Peyer's patch (tissue), 4 donors: ENCODE measurements at places on chromosomes 2 and 18. TPM values are rescaled to one million over a fixed set of nuclear protein-coding genes. Genes with fewer than 3 reads are reported as not detected.

DNA sequence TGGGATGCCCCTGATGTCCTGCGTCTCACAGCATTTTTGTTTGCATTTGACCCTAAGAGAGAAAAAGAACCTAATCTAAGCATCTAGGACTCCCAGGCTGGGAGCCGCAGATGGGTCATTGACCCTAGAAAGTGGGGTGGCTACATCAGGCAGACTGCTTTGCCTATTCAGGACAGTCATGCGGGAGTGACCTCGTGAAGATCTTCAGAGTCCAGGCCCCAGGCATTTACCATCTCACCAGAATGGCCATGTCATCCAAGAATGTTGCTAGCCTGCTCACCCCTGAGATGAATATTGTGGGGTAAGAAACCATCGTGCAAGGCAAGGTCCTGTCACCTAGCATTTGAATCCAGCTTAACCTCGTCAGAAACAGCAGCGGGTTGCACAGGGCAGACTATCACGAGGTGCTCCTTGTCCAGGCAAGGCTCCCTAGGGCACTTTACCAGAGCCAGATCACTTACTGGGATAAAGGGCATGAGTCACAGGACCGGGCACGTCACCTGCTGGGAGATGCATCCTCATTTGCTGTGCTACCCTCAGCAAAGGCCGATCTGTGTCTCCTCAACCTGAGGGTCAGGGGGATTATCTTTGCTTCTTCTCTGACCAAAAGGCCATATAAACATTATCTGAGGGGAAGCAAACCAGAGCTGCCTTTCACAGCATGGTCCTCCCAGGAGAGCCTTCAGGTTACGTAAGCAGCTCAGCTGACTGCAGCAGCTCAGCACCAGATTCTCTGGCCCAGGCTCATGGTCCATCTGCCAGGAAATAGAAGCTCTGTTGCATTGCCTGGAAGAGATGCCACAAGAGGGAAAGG lies 162.3 kb downstream of the ACKR3 start:
- no peak overlapping the region for H3K4me3 ChIP-seq
- no peaks in the 10 kb centered on the region for H3K4me1 ChIP-seq
- DNase-seq = no peak
- no peaks in the 10 kb centered on the region for H3K36me3 ChIP-seq
- no peak overlapping the region for H3K27ac ChIP-seq

The FTCDNL1 gene
- 1.4 TPM for total RNA-seq

DNA sequence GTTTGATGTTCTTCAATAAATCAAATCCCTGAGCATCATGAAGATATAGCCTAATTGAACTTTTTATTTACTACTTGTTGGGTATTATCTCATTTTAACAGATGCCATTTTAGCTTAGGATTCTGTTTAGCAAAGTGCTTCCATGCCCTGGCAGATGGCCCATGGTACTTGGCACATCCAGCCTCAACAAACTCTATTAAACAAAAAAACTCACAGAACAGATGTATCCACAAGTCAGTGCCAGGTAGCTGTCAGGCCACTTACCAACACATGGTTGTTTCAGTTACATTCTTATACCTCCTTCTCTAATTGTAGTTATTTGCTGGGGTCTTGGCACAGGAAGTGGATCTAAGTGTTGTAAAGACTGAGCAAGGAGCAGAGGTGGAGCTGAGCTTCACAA lies 29.6 kb downstream of the GAD1 start:
- H3K27ac ChIP-seq = no peak overlapping the region
- no peak overlapping the region for H3K4me3 ChIP-seq
- no peaks in the 10 kb centered on the region for H3K4me1 ChIP-seq
- H3K27me3 ChIP-seq = no peaks in the 10 kb centered on the region
- no peak for DNase-seq
- no peaks in the 10 kb centered on the region for H3K36me3 ChIP-seq

DNA sequence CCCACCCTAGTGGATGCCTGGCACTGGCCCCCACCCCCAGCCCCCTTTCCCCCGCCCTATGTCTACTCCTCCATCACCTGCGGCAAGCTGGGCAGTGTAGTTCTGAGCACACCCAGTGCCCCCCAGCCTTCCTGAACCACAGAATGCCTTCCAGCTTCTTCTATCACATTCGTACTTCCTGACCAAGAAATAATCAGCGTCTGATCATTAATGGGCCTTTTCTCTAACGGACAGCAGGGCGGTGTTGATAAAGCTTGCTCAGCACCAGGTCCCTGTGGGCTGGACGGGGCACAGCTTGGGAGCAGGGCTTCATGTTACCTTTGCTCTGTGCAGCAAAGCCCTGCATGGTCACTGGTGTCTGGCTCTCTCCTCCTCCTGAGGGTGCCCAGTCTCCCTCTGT lies 15.4 kb downstream of the UXS1 start:
- H3K27ac ChIP-seq = no peak overlapping the region
- no peak for DNase-seq
- H3K27me3 ChIP-seq = no peaks in the 10 kb centered on the region
- H3K36me3 ChIP-seq = no peaks in the 10 kb centered on the region
- no peak overlapping the region for H3K4me3 ChIP-seq
- no peaks in the 10 kb centered on the region for H3K4me1 ChIP-seq

DNA sequence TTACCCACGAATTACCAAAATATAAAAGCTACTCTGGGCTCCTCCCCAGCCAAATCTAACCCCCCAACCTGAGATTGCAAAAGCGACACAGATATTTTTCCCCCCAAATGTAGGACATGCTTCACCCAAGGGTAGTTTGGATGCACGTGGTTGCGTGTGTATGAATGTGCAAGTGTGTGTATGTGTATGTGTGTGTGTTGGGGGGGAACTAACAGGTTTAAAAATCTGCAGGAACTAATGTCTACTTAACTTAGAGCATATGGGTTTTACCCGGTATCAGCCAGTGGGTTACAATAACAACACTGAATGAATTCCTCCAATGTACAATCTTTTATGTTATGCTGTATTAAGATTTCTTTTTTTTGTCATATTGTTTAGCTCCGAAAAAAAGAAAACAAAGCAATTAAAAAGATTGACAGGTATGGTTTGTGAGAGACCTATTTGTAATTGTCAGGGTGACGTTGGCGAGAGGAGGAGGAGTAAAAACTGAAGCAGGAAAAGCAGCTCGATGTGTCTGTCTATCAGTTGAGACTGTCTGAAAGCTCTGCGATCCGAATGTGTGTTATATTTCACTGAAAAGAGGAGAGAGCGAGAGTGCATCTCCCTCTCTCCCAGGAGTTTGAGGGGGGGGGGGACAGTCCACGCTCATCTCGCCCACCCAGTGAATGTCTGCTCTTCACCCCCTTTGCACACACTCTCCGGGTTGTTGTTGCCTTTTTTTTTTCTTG lies at the start of gene TSHZ1:
TSHZ1 (plus strand) TSS at position 524 of the 728 bp plus-strand sequence. CDS start 1,080 bp downstream, outside the sequence.
- no peaks in the 10 kb centered on the region for H3K36me3 ChIP-seq
- DNase-seq = peak; percentile 78
- H3K4me3 ChIP-seq = peak within 1 kb of the TSS; percentile 96
- peak within 1 kb of the TSS; percentile 94 for H3K27ac ChIP-seq
- no peaks in the 10 kb centered on the region for H3K27me3 ChIP-seq

GRCh38 chr2:237752761-237753165 lies 45.8 kb upstream of the RBM44 start:
- H3K27me3 ChIP-seq = no peaks in the 10 kb centered on the region
- no peak overlapping the region for H3K4me3 ChIP-seq
- H3K27ac ChIP-seq = no peak overlapping the region
- peaks cover 89% of the 10 kb centered on the region for H3K36me3 ChIP-seq

DNA sequence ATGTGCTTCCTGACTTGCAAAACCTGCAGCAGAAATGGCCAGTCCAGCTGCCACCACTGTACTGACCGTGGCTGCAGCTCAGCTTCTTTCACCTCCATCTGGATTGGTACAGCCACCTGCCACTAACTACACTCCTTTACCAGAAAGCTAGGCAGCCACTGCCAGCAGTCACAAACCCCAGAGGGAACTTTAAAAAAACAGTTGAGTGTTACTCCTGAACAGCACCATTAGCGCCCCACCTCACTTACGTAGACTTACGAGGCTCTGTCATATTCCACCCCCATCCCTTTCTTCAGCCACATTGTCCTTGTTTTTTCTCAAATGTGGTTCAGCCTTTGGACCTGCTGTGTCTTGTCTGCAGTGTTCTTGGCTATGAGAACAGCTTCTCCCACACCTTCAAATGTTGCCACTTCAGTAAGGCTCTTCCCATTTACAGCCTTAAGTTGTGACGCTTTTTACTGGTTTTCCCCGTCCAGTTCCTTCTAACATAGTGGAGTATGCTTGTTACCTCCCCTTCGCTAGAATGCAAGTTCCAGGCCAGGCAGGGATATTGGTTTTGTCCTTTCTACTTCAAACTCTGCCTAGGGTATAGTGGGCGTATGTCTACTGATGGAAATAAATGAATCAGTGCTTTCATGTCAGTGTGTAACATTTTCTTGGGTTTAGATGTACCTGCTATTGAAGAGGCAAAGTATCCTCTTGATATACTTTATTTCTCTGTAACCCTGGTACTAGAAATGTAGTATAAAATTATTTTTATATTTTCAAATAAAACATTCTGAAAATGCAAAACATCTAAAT lies 17.0 kb downstream of the HNRNPA3 start:
- H3K27me3 ChIP-seq = no peaks in the 10 kb centered on the region
- H3K27ac ChIP-seq = no peak overlapping the region
- no peaks in the 10 kb centered on the region for H3K4me1 ChIP-seq
- no peaks in the 10 kb centered on the region for H3K36me3 ChIP-seq

- H3K27ac ChIP-seq = peak overlapping the region; percentile 32
- H3K36me3 ChIP-seq = no peaks in the 10 kb centered on the region
- no peaks in the 10 kb centered on the region for H3K27me3 ChIP-seq
Observed at GRCh38 chr18:13562494-13563029, 163.8 kb downstream of the FAM210A start.

The FBXO48 gene
- 1.6 TPM for total RNA-seq

DNA sequence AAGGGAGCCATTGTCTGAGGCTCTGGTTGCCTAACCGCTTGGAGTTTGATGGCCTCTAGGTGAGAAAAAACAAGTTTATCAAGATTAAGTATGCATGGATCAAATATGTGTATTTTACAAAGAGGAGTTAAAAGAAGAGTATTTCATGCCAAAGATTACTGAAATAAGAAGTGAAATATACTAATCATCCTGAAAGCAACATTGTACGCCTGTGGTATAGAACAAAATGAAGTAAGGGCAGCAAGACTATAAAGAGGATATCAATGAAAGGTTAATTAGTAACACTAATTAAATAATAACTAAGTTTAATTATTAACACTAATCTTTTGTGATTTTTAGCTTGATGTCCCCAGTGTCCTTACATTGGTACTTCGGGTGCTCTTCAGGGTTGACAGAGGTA lies 276.7 kb downstream of the CALCRL start:
- H3K27ac ChIP-seq = no peak overlapping the region
- H3K27me3 ChIP-seq = no peaks in the 10 kb centered on the region
- H3K36me3 ChIP-seq = no peaks in the 10 kb centered on the region
- no peaks in the 10 kb centered on the region for H3K4me1 ChIP-seq

DNA sequence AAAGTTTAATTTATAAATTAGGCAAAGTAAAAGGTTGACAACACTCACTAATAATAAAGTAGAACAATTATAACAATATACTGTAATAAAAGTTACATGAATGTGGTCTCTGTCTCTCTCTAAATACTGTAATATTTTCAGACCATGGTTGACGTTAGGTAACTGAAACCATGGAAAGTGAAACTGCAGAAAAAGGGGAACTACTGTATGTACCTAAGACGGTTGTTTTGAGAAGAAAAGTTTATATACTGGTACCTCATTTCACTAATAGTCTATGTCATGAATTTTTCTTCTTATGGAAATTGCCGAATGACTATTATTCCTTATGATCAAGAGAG lies 166.7 kb upstream of the ZNF521 start:
- H3K27ac ChIP-seq = no peak overlapping the region
- no peaks in the 10 kb centered on the region for H3K27me3 ChIP-seq
- DNase-seq = no peak
- H3K4me1 ChIP-seq = no peaks in the 10 kb centered on the region
- no peak overlapping the region for H3K4me3 ChIP-seq
- no peaks in the 10 kb centered on the region for H3K36me3 ChIP-seq

The HOXD9 gene
- not detected for total RNA-seq

GRCh38 chr2:200319548-200320337 lies 13.2 kb downstream of the SPATS2L start:
- H3K27ac ChIP-seq = no peak overlapping the region
- H3K4me3 ChIP-seq = no peak overlapping the region
- no peak for DNase-seq
- H3K4me1 ChIP-seq = no peaks in the 10 kb centered on the region
- H3K27me3 ChIP-seq = no peaks in the 10 kb centered on the region

GRCh38 chr2:178177066-178177679 lies 17.1 kb upstream of the OSBPL6 start:
- H3K4me3 ChIP-seq = no peak overlapping the region
- H3K4me1 ChIP-seq = no peaks in the 10 kb centered on the region
- H3K27ac ChIP-seq = no peak overlapping the region

GRCh38 chr2:177551989-177552421 lies 159.4 kb downstream of the AGPS start:
- H3K4me1 ChIP-seq = no peaks in the 10 kb centered on the region
- no peaks in the 10 kb centered on the region for H3K27me3 ChIP-seq
- no peaks in the 10 kb centered on the region for H3K36me3 ChIP-seq
- peak; percentile 19 for DNase-seq
- peak overlapping the region; percentile 88 for H3K27ac ChIP-seq
- H3K4me3 ChIP-seq = peak overlapping the region; percentile 81

The IL1R1 gene
- total RNA-seq = 20.0 TPM

- peaks cover 2% of the 10 kb centered on the region for H3K4me1 ChIP-seq
- no peak overlapping the region for H3K27ac ChIP-seq
- H3K36me3 ChIP-seq = no peaks in the 10 kb centered on the region
Observed at GRCh38 chr18:3611313-3612090, 161.5 kb downstream of the TGIF1 start.

GRCh38 chr2:105747254-105747894 lies 2.7 kb downstream of the NCK2 start:
- DNase-seq = no peak
- H3K27ac ChIP-seq = peak overlapping the region; percentile 95

The LIPT1 gene
- 6.1 TPM for total RNA-seq

The ANKRD62 gene
- not detected for total RNA-seq

GRCh38 chr18:53443336-53443735 lies 781.1 kb downstream of the MBD2 start:
- no peak overlapping the region for H3K4me3 ChIP-seq
- H3K4me1 ChIP-seq = no peaks in the 10 kb centered on the region
- H3K27me3 ChIP-seq = no peaks in the 10 kb centered on the region
- no peaks in the 10 kb centered on the region for H3K36me3 ChIP-seq
- no peak for DNase-seq

DNA sequence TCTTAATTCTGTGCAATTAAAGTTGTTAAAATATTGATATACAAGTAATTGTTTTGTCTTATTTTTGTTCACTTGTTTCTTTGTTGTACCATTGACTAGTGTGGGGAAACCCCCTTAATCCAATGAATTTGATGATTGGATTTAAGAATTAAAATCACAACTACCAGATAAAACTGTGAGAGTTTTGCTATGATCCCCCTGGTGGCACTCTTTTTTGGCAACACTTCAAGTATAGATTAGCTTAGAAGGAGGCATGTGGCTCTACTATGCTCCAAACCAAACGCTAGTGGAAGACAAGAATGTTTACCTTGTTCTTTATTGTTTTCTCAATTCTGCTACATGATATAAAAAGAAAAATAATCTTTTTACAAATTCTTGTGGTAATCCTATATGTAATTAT lies 477.8 kb upstream of the ETAA1 start:
- H3K27me3 ChIP-seq = no peaks in the 10 kb centered on the region
- no peak for DNase-seq
- H3K36me3 ChIP-seq = no peaks in the 10 kb centered on the region
- H3K4me3 ChIP-seq = no peak overlapping the region
- H3K4me1 ChIP-seq = no peaks in the 10 kb centered on the region
